ENCODE measurements at places on chromosomes 3 and 15.
A peak's percentile ranks its signal among the peaks of the same experiment; 100 is the strongest.

DNA sequence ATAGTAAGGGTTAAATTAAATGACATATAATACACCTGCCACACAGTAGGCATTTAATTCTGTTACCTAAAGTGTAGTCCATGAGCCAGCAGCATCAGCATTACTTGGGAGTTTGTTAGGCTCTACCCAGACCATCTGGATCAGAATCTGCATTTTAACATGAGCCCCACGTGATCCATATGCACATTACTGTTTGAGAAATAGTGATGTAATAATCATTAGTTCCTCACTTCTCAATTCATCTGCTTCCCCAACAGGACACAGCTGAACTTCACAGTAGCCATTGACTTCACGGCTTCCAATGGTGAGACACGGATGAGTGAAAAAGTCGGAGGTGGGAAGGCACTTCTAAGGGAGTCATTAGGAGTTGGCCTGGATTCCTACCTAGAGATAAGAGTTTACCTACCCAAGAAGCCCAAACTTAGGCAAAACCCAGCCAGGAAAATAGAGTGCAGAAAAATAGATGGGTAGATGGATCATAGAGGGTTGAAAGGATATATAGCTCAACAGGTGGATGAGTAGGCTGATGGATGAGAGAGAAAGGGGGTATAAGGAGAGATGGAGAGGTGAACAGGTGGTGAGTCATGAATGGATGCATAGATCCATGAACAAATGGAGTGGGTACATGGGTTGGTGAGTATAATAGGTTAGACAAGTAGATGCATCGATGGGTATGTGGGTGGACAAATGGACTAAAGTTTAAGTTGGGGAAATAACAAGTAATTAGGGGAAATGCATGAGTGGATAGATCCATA is 13.3 kb downstream of the CPNE9 start:
- DNase-seq: no peak

GRCh38 chr3:4416961-4417360 is 50.1 kb downstream of the SUMF1 start:
- peak; percentile 66 for DNase-seq

GRCh38 chr3:100260685-100261484 is at the start of gene TBC1D23:
Gene TBC1D23, plus strand, starts transcription at chr3:100260992. Its CDS starts 27 bp downstream, at chr3:100261019.
- peak; percentile 98 for DNase-seq

- no peak for DNase-seq
Measured at GRCh38 chr15:95609096-95609495, 721.4 kb upstream of the NR2F2 start.

DNA sequence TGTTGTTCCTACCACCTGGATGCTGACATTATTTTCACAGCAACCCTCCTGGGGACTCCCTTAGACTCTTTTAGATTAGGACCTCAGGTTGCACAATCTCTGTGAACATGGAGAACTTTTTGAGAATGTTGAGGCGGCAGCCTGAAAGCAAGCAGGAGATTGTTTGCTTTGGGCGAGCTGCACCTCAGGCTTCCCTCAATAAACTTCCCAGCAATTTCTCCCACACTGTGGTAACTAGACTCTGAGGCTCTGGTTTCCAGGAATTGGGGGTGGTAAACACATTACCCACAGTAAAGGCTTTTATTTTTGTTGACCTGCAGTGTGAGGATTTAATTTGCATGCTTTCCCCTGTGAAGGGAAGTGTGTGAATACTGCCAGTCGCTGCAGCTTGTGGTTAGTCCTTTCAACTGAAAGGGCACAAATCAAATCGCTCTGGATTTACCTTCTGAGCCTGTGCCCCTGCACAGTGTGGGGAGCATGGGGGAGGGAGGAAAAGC is 35.2 kb upstream of the SIAH2 start:
- no peak for DNase-seq

GRCh38 chr15:89784686-89784960 is 8.5 kb downstream of the MESP2 start:
- no peak for DNase-seq

DNA sequence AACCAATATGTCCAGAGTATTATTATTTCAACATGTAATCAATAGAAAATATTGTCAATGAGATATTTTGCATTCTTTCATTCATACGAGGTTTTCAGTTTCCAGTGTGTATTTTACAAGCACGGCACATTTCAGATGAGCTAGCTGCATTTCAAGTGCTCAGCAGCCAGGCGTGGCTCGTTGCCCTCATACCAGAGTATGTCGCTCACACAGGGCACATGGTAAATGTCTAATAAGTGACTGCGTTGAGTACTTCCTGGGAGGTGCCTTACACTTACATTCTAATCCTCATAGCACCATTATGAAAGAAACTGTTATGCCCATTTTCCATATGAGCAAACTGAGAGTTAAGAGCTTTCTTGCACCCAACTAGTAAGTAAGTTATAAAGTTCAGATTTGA is 47.4 kb downstream of the TMEM266 start:
- DNase-seq: no peak

GRCh38 chr3:193620650-193621049 is 27.6 kb downstream of the OPA1 start:
- no peak for DNase-seq

DNA sequence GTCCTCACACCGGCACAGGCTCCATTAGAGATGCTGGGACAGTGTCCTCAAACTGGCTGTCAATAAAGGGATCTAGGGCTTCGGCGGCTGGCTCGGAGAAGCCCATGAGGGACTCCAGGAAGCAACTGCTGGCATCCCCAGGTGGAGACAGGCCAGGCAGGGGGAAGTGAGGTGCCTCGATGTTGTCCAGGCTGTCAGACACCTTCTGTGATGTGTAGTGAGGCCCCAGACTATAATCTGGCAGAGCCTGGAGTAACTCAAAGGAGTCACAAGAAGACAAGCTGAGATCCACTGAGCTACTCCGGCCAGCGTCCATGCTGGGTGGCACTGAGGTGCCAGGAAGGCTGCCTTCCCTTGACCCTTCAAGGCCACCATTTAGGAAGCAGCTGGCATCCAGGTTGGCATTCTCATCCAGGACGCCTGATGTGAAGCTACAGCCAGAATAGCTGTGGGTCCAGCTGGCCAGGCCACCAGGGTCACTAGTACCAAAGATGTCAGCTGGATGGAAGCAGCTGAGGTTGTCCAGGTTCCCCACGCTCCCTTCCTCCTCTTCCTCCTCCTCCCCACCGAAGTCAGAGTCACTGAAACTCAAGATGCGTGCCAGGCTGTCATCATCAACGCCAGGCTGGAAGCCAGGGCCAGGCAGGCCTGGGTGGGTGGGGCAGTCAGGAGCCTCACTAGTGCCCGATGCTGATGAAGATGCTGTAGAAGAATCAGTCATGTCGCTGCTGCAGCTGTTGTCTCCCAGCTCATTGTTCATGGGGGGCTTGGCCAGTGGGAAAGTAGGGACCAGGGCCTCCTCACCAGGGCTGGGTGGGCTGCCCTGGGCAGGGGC is 10.1 kb downstream of the CSRNP1 start:
- no peak for DNase-seq

- DNase-seq: no peak
Measured at GRCh38 chr3:134090031-134090430, 60.3 kb upstream of the SLCO2A1 start.

DNA sequence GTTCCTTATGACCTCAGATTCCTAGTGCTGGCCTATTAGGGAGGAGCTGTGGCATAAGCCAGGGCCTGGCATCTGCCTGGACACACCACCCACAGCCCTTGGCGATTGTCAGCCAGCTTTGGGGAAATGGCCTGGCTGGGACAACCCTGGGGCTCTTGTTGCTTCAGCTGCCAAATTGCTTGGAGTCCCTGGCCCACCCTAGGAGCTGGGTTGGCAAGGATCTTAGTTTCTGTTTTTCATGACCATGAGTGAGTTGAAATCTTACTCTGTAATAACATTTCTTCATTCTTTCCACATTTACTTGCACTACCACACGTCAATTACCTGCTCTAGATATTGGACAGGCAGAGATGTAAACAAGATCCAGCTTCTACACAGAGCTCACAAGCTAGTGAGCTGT is 1.9 kb upstream of the MYZAP start:
- no peak for DNase-seq

- DNase-seq: no peak
Measured at GRCh38 chr15:50365971-50366370, 11.0 kb upstream of the GABPB1 start.

DNA sequence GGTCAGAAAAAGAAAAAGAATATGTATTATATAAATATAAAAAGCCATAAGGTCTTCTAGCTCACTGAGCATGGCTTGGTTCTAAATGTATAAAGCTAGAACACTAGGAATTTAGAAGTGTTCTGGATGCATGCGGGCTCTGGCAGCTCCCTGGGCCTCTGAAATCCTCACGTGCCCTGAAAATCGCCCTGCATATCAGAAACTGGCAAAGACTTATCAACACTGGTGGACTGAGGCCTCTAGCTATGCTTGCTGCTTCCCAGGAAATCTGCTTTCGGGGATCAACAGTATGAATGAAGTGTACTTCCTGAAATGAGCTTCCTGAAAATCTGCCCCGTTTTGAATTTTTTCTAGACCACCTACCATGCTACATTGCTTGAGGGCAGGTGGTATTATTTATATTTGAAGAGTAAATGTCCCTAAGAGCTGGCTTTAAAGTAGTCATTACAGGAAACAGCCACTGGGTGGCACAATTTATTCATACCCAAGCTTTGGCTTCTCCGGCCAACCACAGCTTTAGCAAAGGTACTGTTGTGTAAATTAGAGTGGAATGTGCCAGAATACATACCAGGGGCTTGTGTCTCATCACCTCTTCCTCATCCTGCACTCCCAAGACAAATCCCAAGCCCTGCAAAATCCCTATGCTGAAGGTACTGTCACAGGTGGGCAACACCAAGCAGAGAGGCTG is 17.7 kb downstream of the CRTAP start:
- peak; percentile 42 for DNase-seq

GRCh38 chr3:60657972-60658371 is 593.3 kb downstream of the FHIT start:
- DNase-seq: no peak

DNA sequence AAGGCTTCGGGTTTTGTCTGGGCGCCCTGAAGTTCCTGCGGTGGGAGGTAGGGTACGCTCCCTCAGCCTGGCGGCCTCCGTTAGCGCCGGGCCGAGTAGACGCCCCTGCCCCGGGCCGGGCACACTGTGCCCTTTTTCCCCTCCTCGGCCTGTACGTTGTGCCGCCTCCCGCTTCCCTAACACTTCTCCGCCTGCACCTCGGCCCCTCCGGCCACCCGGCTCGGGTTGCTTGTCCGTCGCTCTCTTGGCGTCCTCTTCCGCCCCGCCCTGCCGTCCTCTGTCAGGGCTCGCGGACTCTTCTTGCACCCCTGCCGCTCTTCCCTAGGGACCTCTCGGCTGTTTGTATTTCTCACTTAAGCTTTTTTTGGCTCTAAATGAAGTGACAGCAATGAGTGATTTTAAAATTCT is 384 bp downstream of the KNL1 start:
- DNase-seq: peak; percentile 67

- no peak for DNase-seq
Measured at GRCh38 chr3:172648747-172649146, 62.1 kb downstream of the NCEH1 start.
